ENCODE measurements at places on chromosomes 1 and 21.

DNA sequence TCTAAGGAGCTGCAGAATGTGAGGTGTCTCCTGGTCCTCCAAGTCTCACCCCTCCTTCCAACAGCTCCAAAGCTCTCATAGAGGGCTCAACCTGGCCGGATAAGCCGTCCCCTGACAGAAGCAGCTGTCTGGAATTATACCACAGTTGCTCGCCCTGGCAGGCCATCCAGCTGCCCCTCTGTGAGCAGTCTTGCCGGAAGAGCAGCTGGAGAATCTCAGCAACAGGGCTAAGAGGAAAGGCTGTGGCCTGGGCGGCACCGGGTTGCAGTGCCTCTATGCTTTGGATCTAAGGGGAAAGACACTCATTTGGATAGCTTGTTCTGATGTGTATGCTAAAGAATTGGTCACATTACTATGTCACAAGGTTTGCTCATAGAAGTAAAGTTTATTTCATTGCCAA, 12.4 kb downstream of the TMCC2 start:
- no peak for DNase-seq

DNA sequence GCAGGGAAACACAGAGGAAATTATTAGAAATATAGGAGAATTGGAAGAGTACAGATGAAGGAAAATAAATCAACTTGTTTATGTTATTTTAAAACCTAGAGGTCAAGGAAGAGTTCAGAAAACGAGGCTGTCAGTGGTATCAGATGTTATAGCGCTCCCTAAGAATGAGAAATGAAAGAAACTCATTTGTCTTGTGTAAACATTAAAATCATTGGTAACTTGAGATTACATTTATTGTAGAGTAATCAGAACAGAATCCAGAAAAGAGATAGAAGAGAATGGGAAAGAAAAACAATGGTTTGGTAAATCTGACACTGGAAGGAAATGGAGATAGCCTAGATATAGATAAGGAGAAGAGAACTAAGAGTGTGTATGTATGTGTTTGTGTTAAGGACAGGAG, 106.4 kb downstream of the ATF6 start:
- no peak for DNase-seq

- no peak for DNase-seq
Measured at GRCh38 chr1:181809991-181810545, 251.4 kb downstream of the ZNF648 start.

DNA sequence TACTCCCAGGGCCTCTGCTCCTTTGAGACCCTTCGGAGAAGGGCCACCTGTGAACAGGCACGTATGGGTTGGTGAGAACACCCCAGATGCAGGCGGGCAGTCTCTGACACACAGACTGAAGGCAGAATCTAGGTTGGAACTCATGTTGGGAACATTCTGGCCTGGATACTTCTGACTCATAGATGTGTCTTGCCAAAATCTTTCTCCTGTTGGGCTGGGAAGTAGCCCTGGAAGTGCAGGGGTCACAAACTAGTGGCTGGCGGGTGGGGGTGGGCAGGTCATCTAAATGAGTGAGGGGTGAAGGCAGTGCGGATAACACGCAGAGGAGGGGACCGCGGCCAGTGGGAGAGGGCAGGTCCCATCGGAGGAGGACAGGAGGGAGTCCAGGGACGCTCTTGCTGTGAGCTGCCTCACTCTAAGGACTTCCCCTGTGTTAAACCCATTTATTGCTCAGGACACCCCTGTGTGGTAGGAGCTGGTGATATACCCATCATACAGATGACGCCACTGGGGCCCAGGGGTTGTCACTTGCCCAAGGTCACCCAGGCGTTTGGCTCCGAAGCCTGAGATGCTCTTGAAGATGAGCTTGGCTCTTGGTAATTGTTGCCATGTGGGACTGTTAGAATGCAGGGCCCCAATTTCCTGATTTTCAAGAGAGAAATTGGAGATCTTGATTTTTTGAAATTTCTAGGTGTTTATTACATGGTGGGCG, 181.0 kb downstream of the PTPRU start:
- no peak for DNase-seq

GRCh38 chr1:2840036-2840809, 38.7 kb upstream of the TTC34 start:
- DNase-seq: no peak

- no peak for DNase-seq
Measured at GRCh38 chr1:45370575-45370974, 30.3 kb upstream of the MUTYH start.

GRCh38 chr1:9088807-9089206, 19.4 kb upstream of the SLC2A5 start:
- no peak for DNase-seq

GRCh38 chr1:182909578-182909977, 43.4 kb downstream of the SHCBP1L start:
- peak; percentile 50 for DNase-seq

GRCh38 chr1:59173721-59174120, 123.2 kb upstream of the FGGY start:
- DNase-seq: no peak

GRCh38 chr1:229253151-229253974, 17.5 kb upstream of the RAB4A start:
- peak; percentile 96 for DNase-seq

GRCh38 chr1:201142011-201142848, 12.0 kb downstream of the TMEM9 start:
- DNase-seq: no peak

GRCh38 chr1:211633524-211633846, 41.9 kb downstream of the NEK2 start:
- no peak for DNase-seq

GRCh38 chr21:29639366-29640079, 300.3 kb downstream of the GRIK1 start:
- DNase-seq: no peak

DNA sequence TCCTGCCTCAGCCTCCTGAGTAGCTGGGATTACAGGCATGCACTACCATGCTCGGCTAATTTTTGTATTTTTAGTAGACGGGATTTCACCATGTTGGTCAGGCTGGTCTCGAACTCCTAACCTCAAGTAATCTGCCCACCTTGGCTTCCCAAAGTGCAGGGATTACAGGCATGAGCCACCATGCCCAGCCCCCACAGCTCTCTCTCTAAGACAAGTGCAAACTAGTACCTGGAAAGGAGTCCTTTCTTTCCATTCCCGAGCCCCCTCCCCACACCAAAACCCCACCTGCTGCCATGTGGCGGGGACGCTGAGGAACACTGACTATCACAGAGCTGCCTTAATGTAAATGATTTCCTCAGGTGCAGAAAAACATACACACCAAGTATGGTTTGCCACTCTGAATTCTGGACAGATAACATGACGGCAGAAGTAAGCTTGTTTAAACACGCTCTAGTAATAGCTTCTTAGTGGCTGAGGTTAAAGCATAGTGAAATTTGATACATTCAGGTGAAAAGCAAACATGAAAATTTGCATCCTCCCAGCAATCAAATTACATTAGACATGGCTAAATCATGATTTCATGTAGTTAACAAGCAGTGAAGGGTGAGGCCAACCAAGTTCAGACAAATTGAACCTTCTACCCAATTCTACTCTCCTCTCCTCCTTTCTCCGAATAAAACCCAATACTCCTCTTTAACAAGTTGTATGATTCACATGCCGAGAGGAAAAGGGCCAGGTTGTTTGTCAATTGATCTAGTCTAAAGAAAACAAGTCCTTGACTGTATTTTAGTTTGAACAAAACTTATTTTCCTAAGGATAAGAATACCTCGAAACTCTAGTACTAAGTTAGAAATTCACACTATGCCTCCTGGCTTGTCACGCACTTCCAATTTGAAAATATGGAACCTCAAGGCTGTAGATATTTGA, 19.8 kb downstream of the ERRFI1 start:
- peak; percentile 86 for DNase-seq

- peak; percentile 61 for DNase-seq
Measured at GRCh38 chr1:54884135-54884586, 2.8 kb downstream of the DHCR24 start.

- no peak for DNase-seq
Measured at GRCh38 chr1:6416295-6416656, 3.4 kb downstream of the HES2 start.

DNA sequence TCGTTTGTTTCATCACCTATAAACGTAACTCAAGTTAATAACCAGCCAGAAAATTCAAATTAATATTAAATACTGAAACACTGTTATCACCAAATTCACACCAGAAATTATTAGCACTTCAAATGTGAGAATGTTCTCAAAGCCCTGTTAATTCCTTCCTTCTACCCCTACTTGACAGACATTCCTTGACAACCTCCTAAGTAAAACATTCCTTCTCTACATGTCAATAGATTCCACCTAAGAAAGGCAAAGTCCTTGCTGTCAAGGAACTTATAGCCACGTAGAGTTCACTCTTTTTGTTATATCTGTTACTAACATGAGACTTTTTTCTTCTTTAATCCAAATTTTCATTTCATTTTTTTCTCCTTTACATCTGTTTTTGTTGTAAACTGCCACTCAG, 441.5 kb downstream of the SMYD3 start:
- no peak for DNase-seq

- no peak for DNase-seq
Measured at GRCh38 chr1:5513846-5514526, 478.2 kb downstream of the NPHP4 start.

DNA sequence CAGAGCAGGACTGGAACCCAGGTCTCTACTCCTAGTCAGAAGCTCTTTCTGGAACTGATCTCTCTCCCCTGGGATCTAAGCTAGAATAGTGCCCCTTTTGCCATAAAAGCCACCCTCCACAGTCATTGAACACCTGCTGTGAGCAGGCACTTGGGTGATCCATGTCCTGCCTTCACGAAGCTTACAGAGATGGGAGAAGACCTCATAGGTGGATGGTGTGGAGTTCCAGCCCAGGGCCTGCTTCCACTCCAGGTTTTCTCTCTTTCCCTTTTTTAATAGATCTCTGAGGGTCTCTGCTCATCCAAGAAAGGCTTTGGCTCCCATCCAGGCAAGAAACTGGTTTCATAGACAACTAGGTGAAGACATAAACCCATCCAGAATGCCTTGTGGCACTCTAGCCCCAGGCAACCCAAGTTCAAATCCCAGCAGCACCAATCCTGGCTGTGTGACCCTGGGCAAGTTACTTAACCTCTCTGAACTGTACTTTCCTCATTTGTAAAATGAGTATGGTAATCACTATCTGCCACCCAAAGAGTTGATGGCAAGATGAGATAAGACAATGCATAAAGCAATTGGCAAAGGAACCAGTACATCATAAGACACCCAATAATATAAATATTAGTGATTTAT, 46.4 kb upstream of the TMEM51 start:
- no peak for DNase-seq

GRCh38 chr1:192581131-192581927, 5.8 kb downstream of the RGS1 start:
- DNase-seq: no peak

DNA sequence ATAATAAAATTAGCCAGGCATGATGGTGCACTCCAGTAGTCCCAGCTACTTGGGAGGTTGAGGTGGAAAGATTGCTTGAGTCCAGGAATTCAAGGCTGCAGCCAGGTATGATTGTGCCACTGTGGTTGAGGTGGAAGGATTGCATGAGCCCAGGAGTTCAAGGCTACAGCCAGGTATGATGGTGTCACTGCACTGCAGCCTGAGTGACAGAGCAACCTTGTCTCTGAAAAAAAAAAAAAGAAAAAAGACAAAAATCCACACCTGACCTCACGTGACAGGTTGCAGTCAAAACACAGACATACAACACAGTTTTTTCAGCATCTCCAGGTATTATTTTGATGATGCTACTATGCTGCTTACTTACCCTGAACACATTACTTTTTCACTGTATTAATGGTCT, 4.3 kb upstream of the AK2 start:
- DNase-seq: no peak

- DNase-seq: no peak
Measured at GRCh38 chr21:38489271-38489652, 9.0 kb downstream of the ERG start.

GRCh38 chr1:156959414-156959813, 39.0 kb downstream of the LRRC71 start:
- no peak for DNase-seq

DNA sequence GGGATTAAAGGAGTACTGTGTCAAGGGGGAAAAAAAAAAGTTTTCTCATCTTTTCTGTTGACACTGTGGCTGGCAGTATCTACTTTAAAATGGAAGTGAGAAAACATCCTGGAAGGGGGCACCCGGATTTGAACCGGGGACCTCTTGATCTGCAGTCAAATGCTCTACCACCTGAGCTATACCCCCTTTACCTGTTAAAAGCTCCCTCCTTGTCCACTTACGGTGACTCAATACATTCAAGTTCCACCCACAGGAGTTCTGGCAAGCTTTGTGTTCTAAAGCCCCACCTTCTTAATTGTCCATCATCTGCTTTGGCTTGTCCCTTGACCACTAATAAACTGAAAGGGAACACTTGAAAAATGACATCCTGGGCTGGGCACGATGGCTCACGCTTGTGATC, 68.2 kb downstream of the FNBP1L start:
- peak; percentile 31 for DNase-seq

DNA sequence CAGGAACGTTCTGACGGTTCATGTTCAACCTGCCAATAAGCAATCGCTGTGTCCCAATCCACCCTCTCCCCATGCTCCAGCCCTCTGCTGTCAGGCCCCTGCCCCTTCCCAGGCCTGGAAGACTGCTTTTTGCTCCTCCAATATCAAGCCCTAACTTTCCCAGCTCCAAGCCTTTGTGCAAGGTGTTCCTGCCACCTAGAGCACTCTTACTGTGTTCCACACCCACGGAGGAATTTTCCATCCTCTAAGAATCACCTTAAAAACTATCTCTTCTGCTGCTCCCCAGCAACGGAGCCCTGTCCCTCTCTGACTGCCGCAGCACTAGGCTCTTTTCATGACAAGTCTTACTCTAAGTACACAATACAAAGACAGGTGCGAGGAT, 657.9 kb downstream of the AJAP1 start:
- no peak for DNase-seq

- DNase-seq: no peak
Measured at GRCh38 chr1:39494671-39495410, 3.4 kb downstream of the BMP8A start.

GRCh38 chr1:34176830-34177603, at the start of gene C1orf94:
C1orf94 (plus strand) TSS chr1:34176907; CDS start chr1:34177790, 883 bp downstream.
- no peak for DNase-seq

GRCh38 chr1:3821004-3821403, 24.7 kb upstream of the LRRC47 start:
- no peak for DNase-seq

DNA sequence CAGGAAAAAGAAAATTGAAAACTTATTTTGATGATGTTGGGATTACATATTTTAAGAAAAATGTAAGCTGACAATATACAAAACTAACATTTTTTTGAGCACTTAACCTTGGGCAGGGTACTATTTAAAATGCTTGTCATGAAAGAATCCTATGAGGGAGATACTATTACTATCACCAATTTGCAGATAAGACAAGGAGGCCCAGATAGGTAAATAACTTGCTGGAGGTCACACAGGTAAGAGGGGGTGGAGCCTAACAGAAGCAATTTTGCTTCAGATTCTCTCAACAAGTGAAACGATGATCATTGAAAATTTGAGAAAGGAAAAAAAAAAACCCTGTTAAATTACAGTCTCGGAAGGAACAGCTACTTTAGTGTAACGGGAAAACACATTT, 1.2 kb downstream of the GART start:
- DNase-seq: peak; percentile 13

GRCh38 chr1:98693385-98693784, 31.9 kb downstream of the SNX7 start:
- DNase-seq: peak; percentile 92
